ENCODE measurements at places on chromosomes 2 and 18. TPM values are rescaled to one million over a fixed set of nuclear protein-coding genes. Genes with fewer than 3 reads are reported as not detected.

DNA sequence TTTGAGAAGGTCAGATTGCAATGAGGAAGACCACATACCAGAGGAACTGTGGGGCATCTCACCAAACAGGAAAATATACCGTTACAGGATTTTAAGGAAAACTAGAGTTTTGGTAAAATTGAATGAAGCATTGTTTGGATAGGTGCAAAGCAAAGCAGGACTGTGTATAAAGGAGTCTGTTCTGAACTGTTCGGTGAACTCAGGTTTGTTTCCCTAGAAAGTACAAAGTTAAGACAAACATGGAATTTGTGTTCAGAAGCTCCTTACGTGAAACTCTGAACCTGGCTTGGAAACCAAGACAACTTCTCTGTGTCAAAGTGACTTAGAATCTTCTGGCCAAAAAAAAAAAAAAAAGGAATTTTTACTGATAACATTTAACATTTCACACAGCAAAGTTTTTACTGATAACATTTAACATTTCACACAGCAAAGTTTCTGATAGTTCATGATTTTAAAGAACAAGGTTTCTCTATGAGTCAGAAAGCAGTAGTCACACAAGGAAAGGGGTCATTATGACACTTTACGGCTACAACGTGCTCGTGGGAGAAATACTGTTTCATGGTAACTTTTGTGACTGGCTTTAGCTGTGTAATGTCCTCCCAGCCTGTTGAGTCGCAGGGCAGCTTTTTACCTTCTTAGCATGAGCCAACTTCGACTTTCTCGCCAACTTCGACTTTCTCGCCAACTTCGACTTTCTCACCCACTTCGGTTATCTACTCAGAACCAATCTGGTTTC is 21.2 kb upstream of the TET3 start:
- no peak for DNase-seq

DNA sequence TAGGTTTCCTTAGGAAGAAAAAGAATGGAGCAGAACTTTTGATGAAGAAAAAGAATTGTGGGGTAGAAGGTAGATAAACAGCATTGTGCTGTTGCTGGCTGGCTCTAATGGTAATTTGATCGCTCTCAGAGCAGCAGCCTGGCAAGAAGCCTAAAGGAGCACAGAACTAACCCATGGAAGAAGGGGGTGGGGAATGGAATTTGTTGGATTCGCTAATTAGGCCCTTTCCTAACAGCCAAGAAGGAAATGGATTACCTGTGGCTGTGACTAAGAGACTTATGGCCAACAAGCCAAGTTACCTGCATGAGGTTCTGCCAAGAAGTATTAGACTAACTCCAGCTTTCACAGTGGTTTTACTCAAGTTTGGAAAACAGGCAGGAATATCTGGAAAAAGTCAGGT is 210.6 kb downstream of the IKZF2 start:
- DNase-seq = peak; percentile 70

GRCh38 chr2:25821225-25822056 is 56.8 kb downstream of the ASXL2 start:
- no peak for DNase-seq

CTAGE1 gene
- total RNA-seq = not detected

GRCh38 chr2:30714811-30715709 is 92.2 kb downstream of the CAPN13 start:
- DNase-seq = no peak

DNA sequence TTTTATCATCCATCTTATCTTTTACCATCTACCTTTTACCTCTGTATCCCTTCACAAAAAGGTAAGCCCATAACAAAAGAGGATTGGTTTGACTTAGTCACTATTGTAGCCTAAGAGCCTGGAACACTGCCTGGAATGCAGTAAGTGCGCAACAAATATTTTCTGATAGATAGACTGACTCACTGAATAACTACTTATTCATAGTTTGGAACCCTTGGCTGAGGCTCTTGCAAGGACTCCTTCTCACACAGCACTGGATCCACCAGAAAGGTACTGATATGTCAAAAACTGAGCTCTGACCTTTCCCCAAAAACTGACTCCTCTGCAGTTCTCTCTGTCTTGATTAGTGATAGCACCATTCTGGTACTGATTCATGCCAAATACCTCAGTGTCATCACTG is 426.7 kb downstream of the SETBP1 start:
- no peak for DNase-seq

- no peak for DNase-seq
These were observed 769.6 kb upstream of the CRIM1 start for GRCh38 chr2:35585972-35586371.

DNA sequence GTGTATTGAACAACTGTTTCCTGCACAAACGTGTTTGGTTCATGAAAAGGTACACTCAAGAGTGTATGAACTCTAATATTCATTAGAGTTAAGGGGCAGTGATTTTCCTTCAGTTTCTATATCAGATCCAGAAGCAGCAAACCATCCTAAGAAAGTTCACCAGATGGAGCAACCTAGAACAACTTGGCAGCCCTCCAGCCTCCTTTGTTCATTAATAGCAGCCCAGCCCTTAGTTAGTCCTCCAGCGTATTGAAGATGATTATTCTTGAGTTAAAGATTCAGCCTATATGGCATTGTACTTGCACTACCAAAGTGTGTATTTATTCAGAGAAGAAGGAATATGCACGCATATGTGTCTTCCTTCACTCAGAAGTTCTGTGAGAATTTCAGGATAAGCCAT is 365.5 kb downstream of the SETBP1 start:
- no peak for DNase-seq

DNA sequence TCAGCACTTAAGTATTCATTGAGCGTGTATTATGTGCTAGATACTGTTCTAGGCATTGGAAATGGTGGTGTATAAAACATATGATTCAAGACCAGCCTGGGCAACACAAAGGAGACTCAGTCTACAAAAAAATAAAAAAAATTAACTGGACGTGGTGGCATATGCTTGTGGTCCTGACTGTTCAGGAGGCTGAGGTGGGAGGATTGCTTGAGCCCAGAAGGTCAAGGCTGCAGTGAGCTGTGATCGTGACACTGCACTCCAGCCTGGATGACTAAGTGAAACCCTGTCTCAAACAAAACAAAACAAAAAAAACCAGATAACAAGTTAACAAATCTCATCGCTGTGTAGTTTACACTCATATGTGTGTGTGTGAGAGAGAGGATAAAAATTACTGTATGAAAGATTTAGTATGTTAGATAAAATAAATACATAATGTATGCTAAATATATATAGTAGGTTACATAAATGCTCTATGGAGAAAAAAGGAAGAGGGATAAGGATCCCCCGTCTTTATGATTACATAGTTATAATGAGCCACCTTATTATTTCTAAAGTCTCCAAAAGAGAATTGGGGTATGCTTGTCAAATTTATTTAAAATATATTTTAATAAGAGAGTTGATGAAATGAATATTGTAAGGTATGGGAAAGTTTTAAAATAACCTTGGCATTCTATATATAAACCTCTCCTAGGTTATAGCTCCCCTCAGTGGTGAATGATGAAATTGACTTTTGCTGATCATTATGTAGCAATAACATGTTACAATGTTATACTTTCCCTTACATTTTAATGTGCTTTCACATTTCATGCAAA is 69.2 kb downstream of the EHBP1 start:
- peak; percentile 22 for DNase-seq

TXNDC2 gene
- not detected for total RNA-seq

- no peak for DNase-seq
These were observed 86.1 kb upstream of the UPP2 start for GRCh38 chr2:158015428-158016076.

DNA sequence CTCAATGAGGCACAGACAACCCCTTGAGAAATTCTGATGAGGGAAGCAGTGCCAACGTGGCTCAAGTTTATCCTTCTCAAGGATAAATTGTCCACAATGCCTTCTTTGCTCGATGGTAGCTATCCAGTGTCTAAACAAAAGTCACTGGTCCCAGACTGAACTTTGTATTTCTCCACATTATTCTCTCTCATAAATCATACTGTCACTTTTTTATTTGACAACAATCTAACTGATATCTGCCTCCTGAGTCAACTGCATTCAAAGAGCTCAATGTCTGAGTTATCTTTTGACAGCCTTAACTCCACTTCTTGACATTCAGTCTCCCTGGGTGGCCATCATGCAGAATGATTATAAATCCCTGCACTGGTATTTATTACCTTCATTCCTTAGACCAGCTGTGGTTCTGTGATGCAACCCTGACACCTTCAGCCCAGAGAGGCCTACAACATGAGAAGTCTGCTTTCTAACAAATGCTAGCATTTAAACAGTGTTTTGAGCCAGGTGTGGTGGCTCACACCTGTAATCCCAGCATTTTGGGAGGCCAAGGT is 38.2 kb downstream of the IMMT start:
- DNase-seq = no peak

DNA sequence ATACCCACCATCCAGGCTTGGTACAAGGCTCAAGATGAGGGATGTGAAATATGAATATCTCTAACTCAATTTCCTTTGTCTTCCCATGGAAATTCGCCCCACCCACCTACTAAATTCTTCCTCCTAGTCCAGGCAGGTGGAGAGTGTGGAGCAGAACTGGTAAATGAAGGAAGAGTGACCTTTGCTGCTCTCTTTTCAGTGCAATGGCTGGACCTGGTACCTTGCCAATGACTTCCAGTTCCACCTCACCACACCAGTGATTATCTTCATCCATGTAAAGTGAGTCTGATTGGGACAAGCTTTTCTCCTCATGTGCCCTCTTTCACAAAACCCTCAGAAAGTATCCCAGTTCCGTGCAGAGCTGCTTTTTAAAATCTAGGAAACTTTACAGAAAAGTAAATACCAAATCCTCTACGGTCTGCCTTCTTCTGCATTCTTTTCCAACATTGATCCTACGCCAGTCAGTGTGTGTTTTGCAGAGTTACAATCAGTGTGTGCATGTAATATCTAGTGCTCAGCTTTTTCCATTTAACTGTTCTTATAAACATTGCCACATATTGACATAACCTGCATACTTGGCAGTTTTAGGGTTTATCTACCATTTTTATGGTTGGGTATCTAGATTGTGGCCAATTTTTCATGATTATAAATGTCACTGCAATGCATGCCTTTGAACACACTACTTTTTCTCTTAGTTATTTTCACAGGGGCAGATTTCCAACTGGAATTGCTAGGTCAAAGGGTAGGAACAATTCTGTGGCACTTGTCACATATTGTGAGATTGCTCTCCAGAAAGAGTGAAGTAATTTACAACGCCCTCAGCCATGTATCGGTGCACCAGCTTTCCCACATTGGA is 86.5 kb upstream of the SEC11C start:
- DNase-seq = peak; percentile 41

DNA sequence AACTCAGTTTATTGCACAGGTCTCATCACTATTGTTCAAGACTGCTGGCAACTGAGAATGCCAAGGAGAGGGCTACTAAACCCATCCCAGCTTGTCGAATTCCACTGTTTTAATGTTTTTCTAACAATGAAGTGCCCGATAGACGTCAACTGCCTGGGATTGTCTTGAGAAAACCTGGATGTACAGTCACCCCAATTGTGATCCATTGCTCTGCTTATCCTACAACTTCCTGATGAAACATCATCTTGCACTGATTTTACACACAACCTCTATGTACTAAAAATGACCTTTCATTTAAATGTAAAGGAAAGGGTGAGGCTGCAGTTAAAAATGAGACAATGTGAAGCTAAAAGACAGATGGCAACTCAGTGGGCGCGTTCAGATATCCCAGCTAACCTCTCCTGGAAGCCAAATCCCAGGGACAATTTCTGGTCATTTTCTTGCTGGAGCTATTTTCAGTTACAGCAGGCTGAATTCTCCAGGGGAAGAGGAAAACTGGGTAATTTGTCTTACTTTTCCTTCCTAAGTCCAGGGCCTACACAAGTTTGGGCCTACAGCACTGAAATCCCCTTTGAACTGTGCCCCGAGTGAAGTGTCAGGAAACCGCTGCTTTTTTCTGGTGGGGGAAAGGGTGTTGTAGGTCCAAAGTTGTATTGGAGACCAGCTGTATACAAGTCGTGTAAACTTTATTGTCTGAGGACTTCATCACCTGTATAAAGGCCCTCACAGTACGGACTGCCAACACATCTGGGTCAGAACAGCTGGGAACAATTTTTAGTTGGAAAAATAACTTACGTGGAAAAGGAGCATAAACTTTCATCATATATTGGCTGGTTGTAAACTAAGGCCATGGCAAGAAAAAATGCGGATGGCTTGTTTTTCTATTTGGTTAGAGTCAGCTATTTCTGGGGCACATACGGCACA is 68.9 kb upstream of the LTBP1 start:
- no peak for DNase-seq

DNA sequence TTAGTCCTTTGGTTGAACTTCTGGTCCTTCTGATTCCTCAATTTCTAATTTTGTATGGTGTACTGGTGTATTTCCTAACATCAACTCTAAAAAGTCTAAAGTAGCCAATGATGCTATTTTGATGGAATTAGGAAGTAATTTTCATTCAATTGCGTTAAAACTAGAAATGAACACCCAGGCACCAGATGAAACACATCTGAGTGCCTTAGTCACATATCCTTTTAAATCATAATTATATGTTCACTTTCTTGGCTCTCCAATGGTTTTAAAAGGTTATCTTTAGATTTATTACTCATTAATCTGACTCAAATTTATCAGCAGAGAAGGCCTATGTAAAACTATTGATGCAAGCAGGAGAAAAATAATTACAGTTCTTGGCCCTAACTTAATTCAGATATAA is 119.7 kb downstream of the GAREM1 start:
- DNase-seq = no peak

- no peak for DNase-seq
These were observed 23.7 kb downstream of the FARP2 start for GRCh38 chr2:241379481-241380480.

- DNase-seq = no peak
These were observed 177.2 kb downstream of the MYO3B start for GRCh38 chr2:170354855-170355780.

DNA sequence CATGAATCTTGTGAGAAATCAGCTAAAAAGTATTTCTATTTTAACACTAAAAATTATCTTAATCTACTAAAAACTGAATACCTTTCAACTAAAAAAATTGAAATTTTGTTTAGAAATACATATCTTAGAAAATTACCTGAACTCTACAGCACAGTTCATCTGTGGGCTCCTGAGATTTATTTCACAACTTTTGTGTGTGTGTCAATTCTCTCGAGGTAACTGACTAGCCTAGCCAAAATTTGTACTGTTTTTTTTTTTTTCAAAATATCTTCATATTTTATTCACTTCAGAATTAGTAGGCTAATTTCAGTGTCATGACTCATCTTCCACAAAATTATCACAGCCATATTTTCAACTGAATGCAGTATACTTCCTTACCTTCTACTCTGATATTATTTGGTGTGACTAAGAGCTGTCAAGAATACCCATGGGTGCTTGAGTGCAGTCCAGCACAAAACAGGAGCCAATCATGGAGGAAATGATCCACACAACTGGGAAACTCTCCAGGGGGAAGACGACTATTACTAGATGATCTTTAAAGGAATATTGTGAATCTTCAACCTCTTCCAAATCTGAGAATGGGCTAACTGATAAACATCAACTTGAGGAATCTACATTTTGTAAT is 174.6 kb downstream of the ZNF385B start:
- no peak for DNase-seq

DNA sequence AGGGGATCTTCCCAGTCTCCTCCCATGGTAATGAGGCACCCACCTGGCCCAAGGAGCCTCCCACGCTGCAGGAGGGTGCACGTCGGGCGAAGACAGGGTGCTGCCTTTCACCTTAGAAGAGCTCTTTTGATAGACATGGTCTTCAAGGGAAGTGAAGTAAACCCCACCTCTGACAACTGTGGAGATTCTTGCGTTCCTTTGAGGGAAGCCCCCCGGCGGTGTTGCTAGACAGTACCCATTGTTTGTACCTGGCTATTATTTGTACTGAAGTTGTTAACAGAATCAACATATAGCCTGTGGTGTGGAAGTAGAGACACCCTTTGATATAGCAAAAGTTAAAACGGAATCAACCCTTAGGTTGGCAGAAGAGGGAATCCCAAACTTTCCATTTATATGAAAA is 648.0 kb downstream of the GALR1 start:
- no peak for DNase-seq

ITGAV gene
- 31.6 TPM for total RNA-seq

Data from colonic mucosa (tissue), 4 donors.